ENCODE measurements at places on chromosomes 13 and 19. TPM values are rescaled to one million over a fixed set of nuclear protein-coding genes. Genes with fewer than 3 reads are reported as not detected.

The PCID2 gene
- polyA plus RNA-seq: 130 TPM

The ADGRE2 gene
- 0.58 TPM for polyA plus RNA-seq

The FAM216B gene
- polyA plus RNA-seq: 1.3 TPM

The NAXD gene
- polyA plus RNA-seq: 63.2 TPM

The IQCN gene
- polyA plus RNA-seq: 88.1 TPM

The ELSPBP1 gene
- polyA plus RNA-seq: 1.2 TPM

The FGF22 gene
- 2.6 TPM for polyA plus RNA-seq

The LDLR gene
- 20.1 TPM for polyA plus RNA-seq

The ZNF582 gene
- 7.2 TPM for polyA plus RNA-seq

The LRRC63 gene
- 7.0 TPM for polyA plus RNA-seq

The RAB3D gene
- 4.5 TPM for polyA plus RNA-seq

The PTPRH gene
- polyA plus RNA-seq: 1.6 TPM

The FOSB gene
- polyA plus RNA-seq: 22.7 TPM

The PSG2 gene
- polyA plus RNA-seq: not detected

The MEIS3 gene
- 17.4 TPM for polyA plus RNA-seq

The IL4I1 gene
- polyA plus RNA-seq: 61.9 TPM

The KLK6 gene
- polyA plus RNA-seq: 0.63 TPM

The ADAT3 gene
- polyA plus RNA-seq: 1.1 TPM

The DPF1 gene
- polyA plus RNA-seq: 3.6 TPM

The UPK1A gene
- 1.0 TPM for polyA plus RNA-seq

The SOX21 gene
- 0.15 TPM for polyA plus RNA-seq

The CBLC gene
- polyA plus RNA-seq: 1.9 TPM

The KL gene
- 1.6 TPM for polyA plus RNA-seq

Data from testis (tissue), 5 donors.